ENCODE measurements at places on chromosomes 5 and 9. TPM values are rescaled to one million over a fixed set of nuclear protein-coding genes. Genes with fewer than 3 reads are reported as not detected.

TNFSF15 gene
- polyA plus RNA-seq: 0.89 TPM

DNA sequence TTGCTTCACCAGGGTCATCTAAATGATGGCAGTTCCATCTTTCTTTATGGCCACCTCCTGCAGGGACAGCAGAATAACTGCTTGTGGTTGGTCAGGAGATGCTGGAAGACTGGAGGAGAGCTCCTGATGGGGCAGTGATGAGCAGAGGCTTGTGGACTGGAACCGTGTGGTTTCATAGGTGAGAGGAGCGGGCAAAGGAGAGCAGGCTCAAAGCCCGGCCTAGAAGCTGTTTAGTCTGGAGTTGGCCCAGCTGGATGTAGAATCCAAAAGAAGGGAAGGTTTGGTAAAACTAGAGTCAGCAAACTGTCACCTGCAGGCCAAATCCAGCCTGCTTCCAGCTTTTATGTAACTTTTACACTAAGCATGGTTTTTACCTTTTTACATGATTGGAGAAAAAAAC is 32.9 kb upstream of the TLE1 start:
- no peak for DNase-seq

EPB41L4B gene
- polyA plus RNA-seq: 13.7 TPM

GRCh38 chr9:32413424-32413823 is 29.0 kb downstream of the ACO1 start:
- DNase-seq: no peak

DNA sequence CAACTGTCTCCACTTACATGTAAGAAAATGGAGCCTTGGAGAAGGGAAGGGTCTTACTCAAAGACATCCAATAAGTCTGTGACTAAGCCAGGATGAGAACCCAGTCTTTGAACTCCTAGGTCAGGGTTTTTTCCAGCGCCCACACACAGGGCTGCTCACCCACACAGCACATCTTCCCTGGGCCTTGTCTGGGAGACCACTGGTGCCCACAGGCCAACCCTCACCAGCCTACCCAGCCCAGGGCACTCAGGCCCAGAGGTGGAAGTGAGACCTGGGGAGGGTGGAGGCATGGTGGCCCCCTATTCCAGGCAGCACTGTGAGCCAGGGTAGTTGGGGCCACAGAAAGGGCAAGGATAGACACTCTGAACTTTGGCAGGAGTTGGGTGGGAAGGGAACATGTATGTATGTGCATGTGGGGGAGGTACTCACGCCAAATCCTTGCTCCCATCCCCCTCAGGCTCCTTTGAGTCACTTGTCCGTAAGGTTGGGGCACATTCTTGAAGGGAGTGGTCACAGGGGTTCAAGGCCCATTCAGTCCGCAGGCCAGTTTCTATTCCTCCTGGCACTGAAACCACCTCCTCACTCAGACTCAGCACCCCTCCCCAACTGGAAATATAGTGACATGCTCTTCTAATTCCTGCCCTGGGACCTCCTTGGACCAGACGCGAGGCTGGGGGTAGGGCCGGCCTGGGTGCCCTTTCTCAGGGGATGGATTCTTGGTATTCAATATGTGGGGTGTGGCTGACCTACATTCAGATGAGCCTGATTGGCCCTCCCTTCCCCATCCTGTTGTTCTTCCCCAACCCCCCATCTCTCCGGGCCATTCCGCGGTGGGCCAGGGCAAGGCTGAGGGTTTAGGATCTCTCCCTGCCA is 2.9 kb upstream of the SLC4A9 start:
- DNase-seq: no peak

- DNase-seq: no peak
These were observed 14.8 kb downstream of the RBM27 start for GRCh38 chr5:146218168-146218567.

- no peak for DNase-seq
These were observed 30.7 kb downstream of the ENHO start for GRCh38 chr9:34492051-34492450.

GAS1 gene
- 0.56 TPM for polyA plus RNA-seq

DNA sequence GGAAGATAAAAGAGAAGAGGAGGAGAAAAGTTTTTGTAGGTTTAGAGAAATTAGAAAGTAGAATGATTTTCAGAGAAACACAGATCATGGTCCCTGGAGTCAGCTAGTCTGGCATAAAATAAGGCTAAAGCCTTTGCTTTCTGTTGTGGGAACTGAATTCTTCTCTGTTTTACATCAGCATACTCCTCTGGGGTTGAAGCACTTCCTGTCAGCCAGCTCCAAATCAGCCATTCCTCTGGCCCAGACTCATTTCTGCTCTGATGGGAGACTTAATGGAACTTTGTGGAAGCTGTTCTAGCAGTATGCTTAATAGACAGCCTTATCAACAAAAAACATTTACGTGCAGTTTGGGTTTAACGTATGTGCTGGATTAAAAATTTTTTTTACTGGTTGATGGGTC is 143.2 kb downstream of the HMHB1 start:
- no peak for DNase-seq

- no peak for DNase-seq
These were observed 2.6 kb upstream of the GCNT1 start for GRCh38 chr9:76456202-76456926.

- no peak for DNase-seq
These were observed 138.8 kb downstream of the HSD17B3 start for GRCh38 chr9:96163161-96163560.

GRCh38 chr9:2260417-2261306 is 245.5 kb downstream of the SMARCA2 start:
- no peak for DNase-seq

- DNase-seq: no peak
These were observed 143.5 kb upstream of the MRPS30 start for GRCh38 chr5:44665101-44665701.

DNA sequence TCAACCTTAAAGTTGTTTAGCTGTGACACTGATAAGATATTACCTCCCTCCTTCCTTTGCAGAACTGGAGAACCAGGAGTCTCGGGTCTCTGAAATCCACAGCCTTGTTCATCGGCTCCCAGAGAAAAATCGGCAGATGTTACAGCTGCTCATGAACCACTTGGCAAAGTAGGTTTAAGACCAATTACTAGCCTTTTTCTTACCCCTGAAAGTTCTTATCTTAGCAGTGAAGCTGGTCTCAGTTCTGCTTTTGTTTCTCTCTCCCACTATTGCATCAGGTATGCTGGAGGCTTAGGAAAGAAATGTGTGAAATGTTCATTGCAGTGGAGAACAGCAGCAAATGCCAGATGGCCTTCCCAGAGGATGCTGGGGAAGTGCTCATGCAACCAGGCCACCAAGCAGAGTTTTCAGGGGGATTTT is 287.4 kb downstream of the ARHGAP26 start:
- no peak for DNase-seq

COL23A1 gene
- polyA plus RNA-seq: 0.05 TPM

- DNase-seq: no peak
These were observed 471.1 kb upstream of the MPDZ start for GRCh38 chr9:13750639-13751038.

FOXD4 gene
- 0.22 TPM for polyA plus RNA-seq

GRCh38 chr5:158875272-158875679 is 224.4 kb downstream of the EBF1 start:
- no peak for DNase-seq

OR1J2 gene
- polyA plus RNA-seq: not detected

DNA sequence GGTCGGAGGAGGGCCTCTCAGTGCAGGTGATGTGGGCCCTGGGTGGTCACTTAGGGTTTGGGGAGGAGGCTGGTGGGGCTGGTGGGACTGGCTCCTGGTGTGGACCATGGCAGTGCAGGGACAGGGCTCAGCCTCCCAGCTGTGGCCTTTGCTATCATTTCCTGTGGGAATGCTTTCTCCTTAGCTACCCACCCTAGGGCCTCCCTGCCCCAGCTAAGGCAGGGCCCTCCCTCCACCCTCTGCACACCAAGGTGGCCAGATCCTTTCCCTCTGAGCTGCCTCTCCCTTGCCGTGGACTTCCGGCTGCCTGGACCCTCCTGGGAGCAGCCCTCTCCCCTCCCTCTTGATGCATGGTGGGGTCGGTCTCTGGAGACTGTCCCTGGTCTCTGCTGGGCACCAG is 22.7 kb upstream of the ARSI start:
- DNase-seq: no peak

DNA sequence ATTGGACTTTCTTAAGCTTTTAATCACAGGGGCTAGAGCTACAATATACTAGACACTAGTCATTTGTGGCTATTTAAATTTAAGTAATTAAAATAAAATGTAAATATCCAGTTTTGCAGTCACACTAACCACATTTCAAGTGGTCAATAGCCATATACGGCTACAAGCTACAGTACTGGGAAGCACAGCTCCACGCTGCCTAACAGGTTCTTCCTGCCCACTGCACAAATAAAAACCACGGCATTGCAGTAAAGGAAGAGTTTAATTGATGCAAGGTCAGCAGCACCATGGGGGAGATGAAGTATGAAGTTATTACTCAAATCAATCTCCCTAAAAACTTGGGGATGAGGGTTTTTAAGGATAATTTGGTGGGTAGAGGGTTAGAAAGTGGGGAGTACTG is 134.1 kb downstream of the LURAP1L start:
- no peak for DNase-seq

- DNase-seq: no peak
These were observed 52.7 kb downstream of the WNK2 start for GRCh38 chr9:93236541-93237206.

DNA sequence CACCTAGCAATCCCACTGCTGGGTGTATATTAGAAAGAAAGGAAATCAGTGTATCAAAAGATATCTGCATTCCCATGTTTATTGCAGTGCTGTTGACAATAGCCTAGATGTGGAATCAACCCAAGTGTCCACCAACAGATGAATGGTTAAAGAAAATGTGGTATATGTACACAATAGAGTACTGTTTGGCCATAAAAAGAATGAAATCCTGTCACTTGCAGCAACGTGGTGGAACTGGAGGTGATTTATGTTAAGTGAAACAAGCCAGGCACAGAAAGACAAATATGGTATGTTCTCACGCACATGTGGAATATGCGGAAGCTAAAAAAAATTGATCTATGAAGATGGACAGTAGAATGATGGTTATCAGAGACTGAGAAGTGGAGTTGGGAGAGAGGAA is 221.6 kb upstream of the DAP start:
- no peak for DNase-seq

GRCh38 chr5:29307478-29307877 is 1886.0 kb upstream of the CDH6 start:
- DNase-seq: no peak

GLRA1 gene
- not detected for polyA plus RNA-seq

DNA sequence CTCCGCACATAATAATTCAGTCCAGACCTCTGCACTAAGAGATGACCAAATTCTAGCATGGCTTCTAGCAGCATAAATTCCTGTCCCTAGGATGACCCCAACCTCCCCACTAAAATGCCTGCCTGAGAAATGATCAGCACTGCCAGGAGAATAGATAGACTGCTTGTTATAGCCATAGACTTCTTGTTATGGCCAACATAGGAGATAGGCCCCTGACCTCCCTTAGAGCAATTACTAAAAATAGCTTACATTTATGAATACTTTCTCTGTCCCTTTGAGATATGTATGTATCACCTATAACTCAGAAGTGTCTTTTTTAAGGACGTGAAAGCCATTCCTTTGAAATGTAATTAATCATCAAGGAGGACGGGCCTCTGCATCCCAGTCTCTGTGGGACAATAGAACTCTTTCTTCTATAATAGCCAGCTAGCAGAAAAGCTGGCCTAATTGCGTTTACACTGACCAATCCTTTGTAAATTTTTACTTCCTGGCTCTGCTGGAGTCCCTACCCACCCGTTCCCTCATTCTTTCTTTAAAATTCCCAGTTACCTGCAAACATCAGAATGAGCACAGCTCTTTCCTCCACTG is 1002.7 kb downstream of the CDH18 start:
- DNase-seq: no peak

- no peak for DNase-seq
These were observed 208.0 kb downstream of the TRIO start for GRCh38 chr5:14351086-14351661.

DNA sequence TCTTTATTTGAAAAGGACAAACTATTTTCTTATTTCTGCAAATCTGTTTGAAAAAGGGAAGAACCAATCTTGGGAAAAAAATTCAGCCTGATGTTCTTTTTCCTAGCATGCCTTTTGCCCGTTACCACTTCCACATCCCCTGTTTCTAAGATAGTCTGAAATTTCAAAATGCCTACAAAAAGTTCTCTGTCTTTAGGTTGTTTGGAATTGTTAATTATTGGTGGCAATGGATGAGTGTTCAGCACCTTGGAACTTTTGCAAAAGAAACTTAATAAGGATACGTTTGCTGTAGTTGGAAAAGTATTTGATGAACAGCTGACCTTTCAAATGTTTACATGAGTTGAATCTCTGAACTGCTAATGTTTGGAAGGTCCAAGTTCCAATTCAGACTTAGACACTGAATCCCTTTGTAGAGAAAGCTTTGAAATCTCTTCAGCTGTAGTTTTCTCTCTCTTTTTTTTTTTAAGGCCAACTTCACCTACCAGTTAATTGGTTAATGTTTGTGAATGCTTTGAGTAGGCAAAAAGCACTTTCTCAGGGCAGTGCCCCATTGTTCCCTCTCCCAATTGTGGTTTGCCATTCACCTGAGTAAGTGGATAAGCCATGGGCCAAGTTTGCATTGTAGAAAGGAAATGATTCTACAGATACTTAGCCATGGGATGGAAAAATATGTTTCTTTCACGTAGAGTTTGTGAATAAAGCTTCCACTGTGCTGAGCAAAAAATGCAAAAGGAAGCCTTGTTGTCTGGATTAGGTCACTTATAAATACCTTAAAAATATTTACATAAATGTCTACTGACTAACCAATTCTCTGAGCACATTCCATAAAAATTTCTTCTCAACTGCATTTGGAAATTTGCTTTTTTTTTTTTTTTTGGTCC is 156.4 kb upstream of the ELL2 start:
- no peak for DNase-seq

DNA sequence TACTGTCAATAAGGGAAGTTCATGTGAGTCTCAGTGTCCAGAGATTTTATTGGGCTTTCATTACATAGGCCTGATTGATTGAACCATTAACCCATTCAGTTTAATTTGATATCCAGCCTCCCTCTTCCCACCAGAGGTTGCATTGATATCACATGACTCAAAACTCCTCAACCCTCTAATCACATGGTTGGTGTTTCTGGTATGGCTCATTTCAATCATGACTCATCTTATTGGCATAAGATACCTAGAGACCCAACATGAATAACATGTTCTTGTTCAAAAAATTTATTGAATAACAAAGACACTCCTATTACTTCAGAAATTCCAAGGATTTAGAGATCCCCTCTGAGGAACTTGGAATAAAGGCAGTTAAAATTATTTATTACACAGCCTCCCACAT is 982.2 kb downstream of the TLE1 start:
- peak; percentile 62 for DNase-seq

DNA sequence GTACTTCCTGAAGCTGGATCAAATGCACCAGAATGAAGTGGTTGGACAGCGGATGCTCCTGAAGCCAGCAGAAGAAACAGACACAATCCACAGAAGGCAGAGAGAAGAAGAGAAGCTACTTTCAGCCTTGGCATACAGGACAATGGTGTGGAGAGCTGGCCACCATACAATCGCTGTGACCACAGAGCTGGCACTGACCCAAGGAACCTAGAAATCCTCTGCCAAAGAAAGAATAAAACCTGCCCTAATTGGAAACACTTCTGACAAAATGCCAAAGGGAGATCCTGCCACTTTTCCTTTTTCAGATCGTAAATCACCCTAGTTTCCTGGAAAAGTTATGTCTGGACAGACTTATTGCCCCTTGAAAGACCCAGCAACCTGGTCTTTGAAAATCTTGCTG is 77.8 kb downstream of the BAAT start:
- no peak for DNase-seq

BARHL1 gene
- polyA plus RNA-seq: not detected

NME5 gene
- 0.05 TPM for polyA plus RNA-seq

Data from keratinocyte (primary cell).